Lung (tissue), 17 donors: ENCODE measurements at places on chromosomes 4 and X. TPM values are rescaled to one million over a fixed set of nuclear protein-coding genes. Genes with fewer than 3 reads are reported as not detected.

Gene PAGE2B
- polyA plus RNA-seq: not detected

Gene TMPRSS11B
- polyA plus RNA-seq: not detected

Gene CPXCR1
- not detected for polyA plus RNA-seq

Gene FRG1
- 59.7 TPM for polyA plus RNA-seq

GRCh38 chrX:87528487-87528886 is 10.9 kb downstream of the KLHL4 start:
- no peaks in the 10 kb centered on the region for H3K27me3 ChIP-seq
- H3K4me1 ChIP-seq: no peaks in the 10 kb centered on the region
- DNase-seq: no peak
- H3K27ac ChIP-seq: no peak overlapping the region
- H3K4me3 ChIP-seq: no peak overlapping the region

GRCh38 chr4:129059028-129059427 is 34.3 kb downstream of the SCLT1 start:
- no peaks in the 10 kb centered on the region for H3K27me3 ChIP-seq
- DNase-seq: no peak
- H3K27ac ChIP-seq: no peak overlapping the region
- no peak overlapping the region for H3K4me3 ChIP-seq

- DNase-seq: peak; percentile 41
- H3K27ac ChIP-seq: peak overlapping the region; percentile 7
- H3K36me3 ChIP-seq: peaks cover 6% of the 10 kb centered on the region
- H3K27me3 ChIP-seq: no peaks in the 10 kb centered on the region
These were observed 81.0 kb downstream of the SORBS2 start for GRCh38 chr4:185730849-185731608.

- no peaks in the 10 kb centered on the region for H3K36me3 ChIP-seq
- H3K27ac ChIP-seq: no peak overlapping the region
- DNase-seq: no peak
- no peaks in the 10 kb centered on the region for H3K4me1 ChIP-seq
- H3K4me3 ChIP-seq: no peak overlapping the region
These were observed 100.0 kb downstream of the ADRA2C start for GRCh38 chr4:3865986-3866812.

DNA sequence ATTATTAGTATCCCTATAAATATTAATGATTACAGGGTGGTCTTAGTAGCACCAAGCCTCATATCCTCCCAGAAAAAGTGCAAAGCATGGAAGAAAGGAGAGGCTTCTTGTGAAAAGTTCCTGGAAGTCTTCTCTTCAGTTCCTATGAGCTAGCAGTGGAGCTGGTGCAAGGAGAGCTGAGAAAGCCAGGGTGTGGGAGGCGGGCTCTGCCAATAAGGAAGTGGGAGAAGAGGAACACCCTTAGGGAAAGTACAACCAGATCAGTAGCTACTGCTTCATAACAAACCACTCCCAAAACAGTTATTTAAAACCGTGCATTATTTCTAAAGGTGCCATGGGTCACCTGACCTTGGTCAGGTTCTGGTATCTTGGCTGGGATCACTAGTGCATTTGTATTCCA is 72.4 kb downstream of the MAP9 start:
- H3K27me3 ChIP-seq: no peaks in the 10 kb centered on the region
- H3K27ac ChIP-seq: no peak overlapping the region
- no peaks in the 10 kb centered on the region for H3K4me1 ChIP-seq
- H3K36me3 ChIP-seq: no peaks in the 10 kb centered on the region
- H3K4me3 ChIP-seq: no peak overlapping the region

DNA sequence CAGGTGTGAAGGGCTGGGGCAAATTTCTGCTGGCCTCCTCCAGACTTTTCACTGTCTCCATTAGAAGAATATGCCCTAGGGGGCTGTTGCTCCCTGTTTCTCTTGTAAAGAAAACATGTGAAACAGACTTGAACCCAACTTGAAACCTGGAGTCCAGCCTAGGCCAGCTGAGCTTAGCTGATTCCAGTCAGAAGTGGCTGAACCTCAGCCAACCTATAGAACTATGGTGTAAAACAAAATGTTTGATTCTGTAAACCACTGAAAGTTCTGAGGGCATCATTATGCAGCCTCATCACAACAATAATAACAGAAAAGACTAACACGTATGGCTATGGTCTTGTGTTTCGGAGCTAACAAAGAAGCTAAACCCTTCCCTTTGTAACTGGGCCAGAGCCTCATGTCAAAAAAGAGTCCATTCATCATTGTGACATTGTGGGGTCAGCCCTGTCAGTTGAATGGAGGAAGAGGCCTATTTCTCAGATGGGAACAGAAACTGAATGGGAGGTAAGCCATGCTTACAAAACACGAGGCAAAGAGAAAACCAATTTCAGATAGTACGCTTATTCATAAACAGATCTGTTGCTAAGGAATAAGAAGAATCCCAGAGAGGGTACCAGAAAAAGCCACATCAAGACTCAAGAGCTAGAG is 34.1 kb downstream of the SETD7 start:
- no peaks in the 10 kb centered on the region for H3K4me1 ChIP-seq
- no peak overlapping the region for H3K4me3 ChIP-seq
- H3K27me3 ChIP-seq: peaks cover 2% of the 10 kb centered on the region
